ENCODE measurements at places on chromosomes 1 and 21. TPM values are rescaled to one million over a fixed set of nuclear protein-coding genes. Genes with fewer than 3 reads are reported as not detected.

Gene ATAD3A
- total RNA-seq: 243 TPM

Gene PLA2G2E
- not detected for total RNA-seq

Gene SPRR2E
- total RNA-seq: not detected

Gene TNFAIP8L2
- total RNA-seq: not detected

Gene MOB3C
- 10.4 TPM for total RNA-seq

Gene RCSD1
- not detected for total RNA-seq

Gene SPOCD1
- total RNA-seq: 5.4 TPM

Gene ADORA3
- not detected for total RNA-seq

Gene OLIG2
- total RNA-seq: not detected

Gene C1orf226
- total RNA-seq: 2.6 TPM

Gene ETV3
- total RNA-seq: 10.1 TPM

Gene TFAP2E
- total RNA-seq: 1.4 TPM

Gene OPRD1
- not detected for total RNA-seq

Gene RPTN
- total RNA-seq: not detected

Gene FCGR3A
- not detected for total RNA-seq

Gene MIXL1
- total RNA-seq: not detected

Gene ANGPTL1
- not detected for total RNA-seq

Gene ERICH3
- total RNA-seq: not detected

Measured in PC-3 (cell line).